ENCODE measurements at places on chromosomes 2 and 18. TPM values are rescaled to one million over a fixed set of nuclear protein-coding genes. Genes with fewer than 3 reads are reported as not detected.
A peak's percentile ranks its signal among the peaks of the same experiment; 100 is the strongest.

COBLL1 gene
- 12.8 TPM for polyA plus RNA-seq

HEATR5B gene
- 3.2 TPM for polyA plus RNA-seq

RALB gene
- polyA plus RNA-seq = 27.5 TPM

GRCh38 chr2:70133491-70134322, 46.4 kb downstream of the PCBP1 start:
- no peaks in the 10 kb centered on the region for H3K27me3 ChIP-seq
- H3K27ac ChIP-seq = peak overlapping the region; percentile 90
- no peaks in the 10 kb centered on the region for H3K36me3 ChIP-seq
- H3K4me3 ChIP-seq = no peak overlapping the region
- H3K4me1 ChIP-seq = peaks cover 31% of the 10 kb centered on the region

DNA sequence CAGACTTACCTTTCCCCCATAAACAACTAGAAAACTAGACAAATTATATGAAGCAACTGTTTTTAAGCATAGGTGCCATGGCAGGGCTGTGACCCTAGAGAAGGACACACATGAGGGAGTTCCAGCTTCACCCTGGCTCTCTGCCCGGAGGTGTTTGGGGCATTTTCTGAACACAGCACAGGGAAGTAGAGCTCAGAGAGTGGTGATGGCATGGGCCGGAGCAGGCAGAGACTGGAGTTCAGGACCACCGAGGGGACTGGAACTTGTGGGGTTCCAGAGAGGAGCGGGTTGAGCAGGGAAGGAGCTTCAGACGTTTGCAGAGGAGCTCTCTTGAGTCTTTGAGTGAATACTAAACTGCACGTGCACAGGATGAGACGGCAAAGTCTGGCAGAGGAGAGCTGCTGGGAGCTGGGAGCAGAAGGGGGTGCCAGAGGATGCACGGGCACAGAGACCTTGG, 26.5 kb upstream of the KLF11 start:
- no peaks in the 10 kb centered on the region for H3K27me3 ChIP-seq
- no peaks in the 10 kb centered on the region for H3K4me1 ChIP-seq
- no peaks in the 10 kb centered on the region for H3K36me3 ChIP-seq

GRCh38 chr2:114610677-114611076, 168.2 kb downstream of the DPP10 start:
- no peaks in the 10 kb centered on the region for H3K4me1 ChIP-seq
- H3K27me3 ChIP-seq = no peaks in the 10 kb centered on the region
- H3K36me3 ChIP-seq = no peaks in the 10 kb centered on the region
- DNase-seq = no peak
- H3K4me3 ChIP-seq = no peak overlapping the region
